ENCODE measurements at places on chromosomes 13 and 19.

DNA sequence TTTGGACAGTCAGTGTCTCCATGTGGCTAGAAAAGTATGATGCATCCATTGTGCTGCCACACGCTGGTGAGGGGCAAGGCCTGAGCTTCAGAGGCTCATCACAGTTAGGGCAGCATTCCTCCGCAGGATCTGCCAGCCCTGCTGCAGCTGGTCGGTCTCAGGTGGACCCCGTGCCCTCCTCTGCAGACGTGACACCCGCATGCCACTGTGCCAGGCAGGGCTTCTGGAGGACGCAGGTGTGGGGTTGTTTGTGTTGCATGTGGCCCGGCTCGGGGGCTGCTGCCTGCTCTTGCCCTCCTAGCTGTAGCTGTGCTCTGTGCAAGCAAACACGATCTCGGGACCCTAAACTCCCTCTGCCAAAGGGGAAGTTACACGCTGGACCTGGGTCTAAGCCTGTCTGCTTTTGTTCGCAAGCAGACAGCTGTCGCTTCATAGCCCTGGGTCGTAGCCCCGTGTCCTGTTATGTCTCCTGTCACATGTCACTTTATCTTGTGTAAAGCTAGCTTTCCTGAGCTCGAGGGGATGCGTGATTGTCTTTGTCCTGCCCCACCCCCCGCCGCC is 45.3 kb downstream of the SLC7A9 start:
- DNase-seq: no peak

DNA sequence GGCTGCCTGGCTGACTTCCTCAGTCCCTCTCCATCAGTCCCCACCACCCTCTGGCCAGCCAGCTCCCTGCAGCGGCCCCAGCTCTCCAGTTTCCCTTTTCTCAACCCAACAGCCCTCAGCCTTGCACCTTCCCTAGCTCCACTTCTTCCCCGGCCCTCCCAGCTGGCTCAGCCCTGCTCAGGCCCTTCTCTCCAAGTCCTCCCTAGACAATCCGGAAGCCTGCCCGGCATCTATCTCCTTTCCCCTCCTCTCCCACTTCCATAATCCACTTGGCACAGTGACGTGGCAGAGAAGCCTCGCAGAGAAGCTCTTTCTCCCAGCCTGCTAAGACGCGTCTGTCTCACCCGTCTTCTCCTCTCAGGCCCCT is 1.1 kb downstream of the UBXN6 start:
- DNase-seq: no peak

GRCh38 chr19:46408664-46409039 is 4.7 kb downstream of the CCDC8 start:
- DNase-seq: no peak

GRCh38 chr19:42657556-42657955 is 62.8 kb upstream of the CEACAM8 start:
- no peak for DNase-seq

- DNase-seq: no peak
These were observed 4.8 kb downstream of the STK24 start for GRCh38 chr13:98571955-98572662.

DNA sequence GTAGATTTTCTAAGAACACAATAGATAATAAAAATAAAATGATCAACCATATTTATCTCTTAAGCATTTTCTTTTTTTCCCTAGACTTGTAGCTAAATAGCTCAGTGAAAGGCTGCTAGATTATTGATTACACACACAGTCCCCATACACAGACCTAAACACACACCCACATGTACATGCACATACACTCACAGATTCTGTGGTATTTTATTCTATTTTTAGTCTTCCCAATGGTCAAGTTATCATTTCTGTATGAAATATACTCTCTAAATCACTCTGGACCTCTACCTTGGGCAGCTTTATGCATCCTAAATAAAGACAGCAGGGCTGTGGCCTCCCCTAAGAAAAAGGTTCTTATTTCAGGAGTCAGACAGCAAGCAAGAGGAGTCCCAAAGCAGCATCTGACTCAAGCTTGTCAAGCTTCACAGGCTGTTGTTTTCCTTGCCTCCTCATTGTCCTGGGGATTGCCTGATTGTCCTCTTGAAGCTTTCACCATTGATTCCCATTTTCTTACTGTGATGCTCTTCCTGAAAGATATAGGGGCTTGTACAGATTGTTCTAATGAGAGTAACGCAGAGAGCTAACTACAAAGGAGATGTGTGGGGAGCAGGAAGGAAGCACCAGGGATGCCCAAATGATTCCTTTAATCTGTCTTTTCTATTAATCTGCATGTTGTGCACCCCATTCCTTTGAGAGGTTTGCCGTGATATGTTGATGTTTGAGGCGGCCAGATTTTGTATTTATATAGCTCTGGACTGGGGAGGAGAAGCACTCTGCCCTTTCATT is 986.5 kb downstream of the PCDH17 start:
- DNase-seq: no peak

GRCh38 chr13:90640976-90641375 is 706.5 kb upstream of the MIR17HG start:
- no peak for DNase-seq

GRCh38 chr13:110628952-110629701 is 13.8 kb downstream of the NAXD start:
- DNase-seq: no peak

- DNase-seq: no peak
These were observed 824.0 kb downstream of the UQCRFS1 start for GRCh38 chr19:28388988-28389387.

GRCh38 chr19:16737911-16738310 is 18.3 kb downstream of the NWD1 start:
- no peak for DNase-seq

- no peak for DNase-seq
These were observed 346.6 kb downstream of the TBC1D4 start for GRCh38 chr13:75135325-75135825.

DNA sequence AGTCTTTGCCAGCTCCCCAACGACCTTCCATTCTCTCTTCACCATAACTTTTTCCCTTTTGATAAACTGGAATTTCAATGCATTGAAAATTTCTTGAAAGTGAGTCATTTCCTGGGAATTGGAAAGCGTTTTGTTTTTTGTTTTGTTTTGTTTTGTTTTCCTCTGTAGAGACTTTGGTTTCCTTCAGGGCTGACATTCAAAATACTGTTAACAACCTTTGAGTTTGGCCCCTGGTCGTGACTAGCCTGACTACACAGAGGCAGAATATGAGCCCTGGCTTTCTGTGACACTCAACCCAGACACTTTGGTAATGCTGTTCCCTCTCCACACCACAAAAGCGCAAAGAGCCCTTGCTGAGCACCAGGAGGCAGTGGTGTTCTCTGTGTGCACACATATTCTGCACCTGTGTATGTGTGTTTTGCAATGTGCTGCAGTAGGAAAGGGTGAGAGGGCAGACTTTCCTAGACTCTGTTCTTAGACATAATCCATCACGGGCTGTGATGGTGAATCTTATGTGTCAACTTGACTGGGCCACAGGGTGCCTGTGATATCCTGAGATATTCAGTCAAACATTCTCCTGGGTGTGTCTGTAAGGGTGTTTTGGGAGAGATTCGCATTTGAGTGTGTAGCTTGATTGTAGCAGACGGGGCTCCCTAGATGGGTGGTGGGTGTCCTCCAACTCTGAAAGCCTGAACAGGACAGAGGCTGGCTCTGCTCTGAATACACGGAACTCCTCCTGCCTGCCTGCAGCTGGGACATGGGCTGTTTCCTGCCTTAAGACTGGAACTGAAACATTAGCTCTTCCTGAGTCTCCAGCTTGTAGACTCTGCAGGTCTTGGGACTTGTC is 29.5 kb upstream of the ANKRD10 start:
- DNase-seq: no peak

DNA sequence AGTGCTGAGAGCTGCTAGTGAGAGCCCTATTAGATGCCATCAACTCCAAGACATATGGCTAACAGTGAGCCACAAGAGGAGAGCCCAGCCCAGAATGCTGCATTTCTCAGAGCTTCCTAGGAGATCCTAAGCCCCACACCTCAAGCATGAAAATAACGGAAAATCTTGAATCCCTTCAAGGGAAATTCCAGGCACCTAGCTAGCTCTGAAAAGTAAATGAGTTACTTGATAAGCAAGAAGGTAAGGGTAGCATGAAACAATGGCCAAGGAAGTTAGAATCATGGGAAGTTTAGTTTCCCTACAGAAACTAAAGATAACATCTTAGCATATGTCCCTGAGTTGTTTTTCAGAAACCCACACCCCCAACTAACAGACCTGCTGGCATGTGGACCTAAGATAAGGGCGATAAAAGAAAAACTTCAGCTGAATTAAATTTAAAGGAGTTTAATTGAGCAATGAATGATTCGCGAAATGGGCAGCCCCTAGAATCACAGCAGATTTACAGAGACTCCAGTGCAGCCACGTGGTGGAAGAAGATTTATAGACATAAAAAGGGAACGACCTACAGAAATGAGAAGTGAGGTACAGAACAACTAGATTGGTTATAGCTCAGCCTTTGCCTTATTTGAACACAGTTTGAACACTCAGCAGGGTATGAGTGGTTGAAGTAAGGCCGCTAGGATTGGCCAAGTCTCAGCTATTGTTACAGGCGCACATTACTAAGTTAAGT is 301.3 kb upstream of the DACH1 start:
- DNase-seq: no peak

GRCh38 chr13:23087880-23088279 is 92.9 kb upstream of the SGCG start:
- no peak for DNase-seq

GRCh38 chr19:40263440-40264313 is 21.5 kb downstream of the AKT2 start:
- DNase-seq: no peak

GRCh38 chr13:50714891-50715290 is 128.6 kb downstream of the DLEU7 start:
- no peak for DNase-seq

DNA sequence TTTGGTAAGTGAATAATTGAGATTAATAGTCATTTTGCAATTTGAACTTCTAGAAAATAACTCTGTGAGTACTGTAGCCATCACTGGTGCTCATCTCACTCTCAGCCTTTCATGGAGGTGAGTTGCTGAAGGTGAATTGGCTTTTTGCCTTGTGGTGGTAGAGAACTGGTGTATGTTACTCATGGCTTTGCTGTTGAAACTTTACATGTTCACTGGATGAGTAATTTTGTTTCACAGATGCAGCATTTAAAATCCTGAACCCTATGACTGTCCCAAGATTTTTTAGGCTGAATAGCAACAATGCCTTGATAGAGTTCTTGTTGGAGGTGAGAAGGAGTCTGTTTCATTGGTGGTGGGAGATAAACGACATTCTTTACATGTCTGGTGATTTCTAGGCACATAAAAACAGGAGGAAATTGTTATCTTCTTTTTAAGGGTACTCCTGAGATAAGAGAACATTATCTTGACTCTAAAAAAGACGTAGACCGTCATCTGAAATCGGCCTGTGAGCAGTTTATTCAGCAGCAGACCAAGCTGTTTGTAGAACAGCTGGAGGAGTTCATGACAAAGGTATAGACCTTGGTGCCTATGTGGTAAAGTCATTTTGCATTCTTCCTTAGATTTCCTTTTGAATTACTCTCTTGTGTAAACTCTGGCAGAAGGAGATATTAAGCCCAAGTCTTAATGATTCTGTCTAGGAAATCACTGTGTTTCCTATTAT is 53.9 kb downstream of the COG3 start:
- DNase-seq: no peak

DNA sequence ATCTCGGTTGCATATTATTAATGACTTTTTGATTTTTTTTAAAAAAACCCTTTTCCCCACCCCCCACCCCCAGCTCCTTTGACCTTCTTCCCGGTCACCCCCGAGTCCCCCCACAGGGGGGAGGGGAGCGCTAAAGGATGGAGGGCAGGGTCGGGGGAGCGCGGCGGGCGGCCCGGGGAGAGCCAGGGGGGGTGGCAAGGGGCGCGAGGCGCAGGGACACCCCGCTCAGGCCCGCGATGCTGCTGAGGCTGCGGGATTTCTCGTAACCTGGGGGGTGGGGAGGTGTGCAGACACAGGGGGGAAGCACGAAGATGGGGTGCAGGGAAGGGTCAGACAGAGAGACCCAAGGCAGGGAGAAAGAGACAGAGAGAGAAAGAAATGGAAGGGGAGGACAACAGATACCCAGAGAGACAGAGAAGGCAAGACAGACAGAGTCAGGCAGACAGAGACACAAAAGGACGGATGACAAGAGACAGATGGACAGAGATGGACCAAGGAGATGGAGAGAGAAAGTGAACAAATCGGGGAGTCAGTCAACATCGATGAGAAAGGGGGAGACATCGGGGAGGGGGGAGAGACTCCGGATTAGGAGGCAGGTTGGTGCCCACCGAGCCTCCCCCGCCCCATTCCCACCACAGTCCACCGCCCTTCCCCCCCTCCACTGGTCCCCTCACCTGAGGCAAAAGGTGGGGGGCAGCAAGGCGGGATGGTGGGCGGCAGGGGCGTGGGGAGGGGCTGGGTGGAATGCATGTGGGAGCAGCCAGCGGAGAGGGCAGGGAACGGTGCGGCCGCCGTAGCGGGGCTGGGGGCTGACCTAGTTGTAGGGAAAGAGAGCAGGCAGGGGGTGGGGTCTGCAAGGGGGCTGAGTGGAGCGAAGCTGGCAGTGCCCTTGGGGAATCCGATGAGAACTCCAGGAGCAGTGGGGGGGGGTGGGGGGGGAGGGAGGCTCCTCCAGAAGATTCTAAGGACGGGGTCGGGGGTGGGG is 14.2 kb downstream of the KCNC3 start:
- DNase-seq: no peak

DNA sequence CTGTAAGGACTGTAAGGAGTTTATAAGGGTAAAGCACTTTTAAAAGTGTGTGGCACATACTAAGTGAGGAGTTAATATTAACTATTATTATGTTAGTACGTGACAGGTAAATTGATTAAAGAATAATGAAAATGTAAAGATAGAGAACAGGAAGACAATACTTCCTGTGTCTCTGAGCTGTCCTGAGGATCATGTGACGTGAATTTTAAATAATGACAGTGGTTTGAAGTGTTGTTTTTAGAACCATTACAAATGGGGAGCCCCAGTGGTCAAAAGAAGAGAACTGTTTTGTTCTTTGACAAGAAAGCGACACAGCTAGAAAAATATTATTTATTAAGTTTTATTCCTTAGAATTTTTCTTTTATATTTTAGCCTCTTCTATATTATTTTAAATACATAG is 241.2 kb upstream of the STARD13 start:
- DNase-seq: no peak

GRCh38 chr13:79285159-79285558 is 120.9 kb downstream of the RBM26 start:
- DNase-seq: no peak

DNA sequence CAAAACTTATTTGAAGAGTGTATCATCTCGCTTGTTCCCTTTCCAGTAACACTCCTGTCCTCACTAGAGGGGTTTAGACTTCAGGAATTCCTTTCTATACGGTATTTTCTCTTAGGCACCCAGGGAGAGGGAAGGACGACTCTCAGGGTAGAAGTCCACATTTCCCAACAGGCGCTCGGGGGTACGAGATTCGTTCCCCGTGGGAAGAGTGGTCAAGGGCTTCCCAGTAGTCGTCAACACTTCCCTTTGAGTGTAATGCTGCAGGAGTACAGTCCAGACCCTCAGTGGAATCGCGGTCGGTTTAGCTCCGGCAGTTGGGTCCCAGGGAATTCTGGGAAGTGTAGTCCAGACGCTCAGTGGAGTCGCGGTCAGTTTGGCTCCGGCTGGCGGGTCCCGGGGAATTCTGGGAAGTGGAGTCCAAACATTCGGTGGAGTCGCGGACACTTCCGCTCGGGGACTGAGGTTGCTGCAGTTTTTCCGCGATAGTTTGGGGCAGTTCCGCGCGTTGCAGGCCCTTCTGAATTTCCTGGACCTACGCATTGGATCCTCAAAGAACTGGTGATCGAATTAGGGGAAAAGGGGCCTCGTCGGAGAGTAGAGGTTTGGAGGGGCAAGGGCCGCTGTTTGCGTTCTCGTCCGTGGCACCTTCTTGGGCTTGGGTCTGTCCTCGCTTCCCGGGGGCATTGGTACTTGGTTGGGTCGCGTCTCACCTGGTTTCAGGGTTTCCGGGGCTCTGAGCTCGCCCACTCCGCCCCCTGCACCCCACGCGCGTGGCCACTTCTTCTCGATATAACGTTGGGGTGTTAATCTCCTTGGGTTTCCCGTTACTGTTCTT is at the start of gene ZNF224:
Gene ZNF224, plus strand, starts transcription at position 431 of the 835 bp plus-strand sequence. CDS start 3,513 bp downstream, outside the sequence.
- DNase-seq: peak; percentile 65

Data from stimulated activated CD4-positive, alpha-beta T cell treated with anti-CD3 and anti-CD28 coated beads, Interleukin-12 subunit alpha, Interleukin-12 subunit beta, amount 100 ng/mL, for 48 hours (primary cell).